ENCODE measurements at places on chromosomes 4 and X.

- DNase-seq, result no peak
These were observed 28.3 kb downstream of the ZFYVE28 start for GRCh38 chr4:2390146-2390545.

- DNase-seq, result no peak
These were observed 60.9 kb upstream of the HS3ST1 start for GRCh38 chr4:11489453-11490083.

GRCh38 chr4:137414802-137415201, 117.5 kb downstream of the PCDH18 start:
- no peak for DNase-seq

GRCh38 chr4:110208419-110208818, 10.0 kb upstream of the ELOVL6 start:
- DNase-seq, result no peak

DNA sequence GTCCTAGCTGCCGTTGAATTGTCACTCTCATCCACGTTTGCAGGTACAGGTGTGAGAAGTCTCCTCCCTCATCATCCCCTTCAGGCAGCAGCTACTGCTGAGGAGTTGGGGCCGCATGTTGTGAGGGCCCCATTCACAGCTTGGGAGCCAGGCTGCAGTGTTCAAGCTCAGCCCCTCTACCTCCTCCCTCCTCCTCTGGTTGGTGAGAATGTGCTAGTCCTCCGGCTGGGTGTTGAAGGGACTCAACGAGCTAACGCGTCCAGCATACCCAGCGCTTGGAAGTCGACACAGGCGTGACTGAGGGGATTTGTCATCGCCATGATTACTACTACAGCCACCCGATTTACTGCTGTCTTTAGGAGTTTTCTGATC, 82.0 kb upstream of the PSAPL1 start:
- no peak for DNase-seq

DNA sequence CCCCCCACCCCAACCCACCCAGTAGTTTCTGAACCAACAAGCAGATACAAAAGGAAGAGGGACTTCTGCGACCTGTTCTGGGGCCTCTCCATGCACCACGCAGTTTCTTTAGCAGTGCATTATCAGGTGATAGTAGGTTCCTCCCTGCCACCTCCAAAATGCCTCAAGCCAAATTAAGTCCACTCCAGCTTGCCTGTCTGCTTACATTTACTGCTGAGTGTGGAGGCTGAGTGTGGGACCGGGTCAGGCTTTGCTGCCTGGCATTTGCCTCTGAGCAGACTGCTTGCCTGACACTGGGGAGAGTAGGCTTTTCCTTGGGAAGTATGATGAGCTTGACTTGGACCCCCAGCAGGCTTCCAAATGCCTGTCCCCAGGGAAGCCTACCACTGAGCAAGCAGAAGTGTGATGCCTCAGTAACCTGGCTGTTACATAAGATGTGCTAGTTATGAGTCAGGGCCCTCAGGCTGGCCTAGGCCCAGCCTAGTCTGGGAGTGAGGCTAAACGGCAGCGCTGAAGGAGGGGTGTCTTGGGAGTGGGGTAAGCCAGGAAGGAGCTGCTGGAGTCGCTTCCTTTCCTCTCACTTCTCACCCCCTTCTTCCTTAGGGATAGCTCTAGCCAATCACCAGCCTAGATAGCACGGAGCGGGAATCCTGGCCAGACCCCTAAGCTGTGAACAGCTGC, 9.0 kb downstream of the TSC22D3 start:
- DNase-seq, result no peak

DNA sequence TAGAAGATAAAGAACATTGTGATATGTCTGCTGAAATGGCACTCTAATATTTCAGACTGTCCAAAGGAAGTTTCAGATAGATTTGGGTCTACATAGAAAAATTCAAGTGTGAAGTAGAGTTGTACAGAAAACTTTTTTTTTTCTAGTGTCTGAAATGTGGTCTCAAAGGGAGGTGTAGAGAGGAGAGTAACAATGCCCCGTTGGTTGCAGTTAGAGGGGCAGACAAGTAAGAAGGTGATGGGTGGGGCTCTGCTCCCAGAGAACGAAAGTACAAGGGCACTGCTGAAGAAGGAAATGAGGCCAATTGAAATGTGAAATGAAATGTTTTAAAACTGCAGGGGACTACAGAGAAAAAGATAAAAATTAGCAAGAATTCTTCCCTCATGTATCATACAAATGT, 177.8 kb downstream of the BANK1 start:
- no peak for DNase-seq

- no peak for DNase-seq
These were observed 2.6 kb downstream of the MCUB start for GRCh38 chr4:109562457-109563239.

Data from NCI-H1092 treated with DMSO at 0.1 percent for 48 hours (cell line).